ENCODE measurements at places on chromosomes 12 and 14.

DNA sequence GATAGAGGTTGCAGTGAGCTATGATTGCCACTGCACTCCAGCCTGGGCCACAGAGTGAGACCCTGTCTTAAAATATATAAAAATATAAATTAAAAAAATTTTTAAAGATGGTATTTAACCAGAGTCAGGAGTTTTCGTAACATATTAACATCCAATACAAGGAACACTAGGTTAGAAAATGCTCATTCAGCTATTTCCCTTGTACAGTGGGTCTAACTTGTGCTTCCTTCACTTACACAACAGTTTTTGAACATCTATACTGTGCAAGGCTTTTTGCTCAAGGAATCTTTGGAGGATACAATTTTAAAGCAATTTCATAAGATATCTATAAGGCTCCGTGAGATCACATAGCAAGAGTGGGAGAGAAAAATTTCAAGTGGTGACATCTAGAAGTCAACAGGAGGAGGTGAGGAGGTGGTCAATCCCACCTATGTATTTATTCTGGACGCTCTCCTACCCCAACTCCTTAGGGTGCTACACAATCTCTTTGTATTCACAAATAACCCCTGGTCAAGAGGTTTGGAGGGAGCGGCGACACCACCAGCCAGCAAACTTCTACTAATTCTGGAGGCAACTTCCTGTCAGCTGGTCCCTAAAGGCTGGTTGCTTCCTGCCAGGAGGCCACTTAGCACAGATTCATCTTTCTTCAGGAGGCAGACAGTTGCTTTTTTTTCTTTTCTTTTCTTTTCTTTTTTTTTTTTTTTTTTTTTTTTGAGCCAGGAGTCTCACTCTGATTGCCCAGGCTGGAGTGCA, 22.2 kb downstream of the DUSP16 start:
- no peak for DNase-seq

- DNase-seq: no peak
These were observed 8.5 kb downstream of the VASH1 start for GRCh38 chr14:76769636-76770292.

GRCh38 chr12:123634142-123634561, 523 bp downstream of the GTF2H3 start:
- DNase-seq: no peak

DNA sequence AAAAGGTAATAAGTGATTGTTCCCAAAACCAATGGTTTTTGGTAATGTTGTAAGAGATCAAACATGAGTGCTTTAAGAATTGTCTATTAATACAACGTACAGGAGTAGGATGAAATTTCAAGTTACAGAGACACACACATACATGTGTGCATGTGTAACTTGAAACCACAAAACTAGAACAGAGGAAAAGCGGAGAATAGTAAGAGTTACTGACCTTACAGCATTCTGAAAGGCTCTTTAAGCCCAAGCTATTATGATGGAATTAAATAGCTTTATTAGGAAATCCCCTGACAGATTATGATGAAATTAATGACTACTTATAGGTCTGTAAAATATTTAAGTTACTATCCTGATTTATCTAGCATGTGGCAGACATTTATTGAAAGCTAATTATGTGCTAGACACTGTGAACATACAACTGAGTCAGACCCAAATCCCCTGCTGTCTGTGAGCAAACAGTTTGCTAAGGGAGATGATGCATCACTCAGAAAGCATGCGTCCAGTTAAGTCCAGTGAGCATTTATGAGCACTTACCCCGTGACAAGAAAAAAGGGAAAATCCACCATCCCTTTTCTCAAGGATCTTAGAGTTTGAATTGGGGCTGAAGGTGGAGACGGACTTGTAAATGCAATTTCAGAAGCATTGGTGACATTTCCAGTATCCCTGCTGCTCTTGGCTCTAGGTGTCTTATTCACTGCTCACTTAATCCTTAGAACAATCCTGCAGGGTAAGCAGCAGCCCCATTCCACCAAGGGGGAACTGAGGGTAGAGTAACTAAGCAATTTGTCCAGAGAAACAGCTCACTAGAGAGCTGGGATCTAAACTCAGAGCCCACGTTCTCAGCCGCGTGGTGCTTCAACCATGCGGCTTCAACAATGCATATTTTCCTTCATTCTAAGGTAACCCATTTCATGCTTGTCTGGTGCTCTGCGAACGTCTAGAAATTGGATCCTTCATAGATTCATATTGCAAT, 117.4 kb downstream of the EML1 start:
- no peak for DNase-seq

DNA sequence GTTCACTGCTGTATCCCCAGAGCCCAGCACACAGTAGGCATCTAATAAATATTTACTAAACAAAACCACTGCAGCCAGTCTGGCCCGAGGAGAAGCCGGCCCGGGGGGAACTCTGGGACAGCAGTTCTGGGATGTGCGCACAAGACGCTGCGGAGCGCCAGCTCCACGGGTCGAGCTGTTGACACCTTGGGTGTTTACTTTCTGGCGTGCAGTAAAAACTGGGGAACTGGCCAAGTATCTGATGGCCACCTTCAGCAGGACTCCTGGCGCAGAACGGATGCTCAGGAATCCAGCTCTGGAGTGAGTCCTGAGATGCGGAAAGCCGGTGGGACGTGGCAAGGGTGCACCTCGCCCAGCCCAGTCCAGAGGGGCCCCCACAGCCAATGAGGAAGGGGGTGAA, 65.6 kb downstream of the NCOR2 start:
- no peak for DNase-seq

DNA sequence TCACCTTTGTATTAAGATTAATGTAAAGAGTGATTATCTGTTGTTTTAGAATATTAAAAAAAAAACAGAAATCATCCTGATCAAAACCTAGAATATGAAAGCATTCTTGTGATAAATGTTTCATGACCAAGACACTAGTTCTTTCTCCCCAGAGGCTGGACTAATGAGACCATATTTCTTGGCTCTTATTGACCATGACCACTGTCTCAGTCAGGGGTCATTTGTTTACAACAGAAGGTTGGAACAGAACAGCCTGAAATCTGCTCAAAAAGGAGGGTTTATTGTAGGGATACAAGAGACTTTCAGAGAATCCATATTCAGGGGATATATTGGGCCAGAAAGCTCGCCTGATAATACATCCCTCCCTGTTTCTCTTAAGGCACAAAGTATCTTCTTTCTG, 87.7 kb downstream of the TMEM30B start:
- no peak for DNase-seq

- DNase-seq: no peak
These were observed 303.5 kb downstream of the EGLN3 start for GRCh38 chr14:33647385-33647786.

DNA sequence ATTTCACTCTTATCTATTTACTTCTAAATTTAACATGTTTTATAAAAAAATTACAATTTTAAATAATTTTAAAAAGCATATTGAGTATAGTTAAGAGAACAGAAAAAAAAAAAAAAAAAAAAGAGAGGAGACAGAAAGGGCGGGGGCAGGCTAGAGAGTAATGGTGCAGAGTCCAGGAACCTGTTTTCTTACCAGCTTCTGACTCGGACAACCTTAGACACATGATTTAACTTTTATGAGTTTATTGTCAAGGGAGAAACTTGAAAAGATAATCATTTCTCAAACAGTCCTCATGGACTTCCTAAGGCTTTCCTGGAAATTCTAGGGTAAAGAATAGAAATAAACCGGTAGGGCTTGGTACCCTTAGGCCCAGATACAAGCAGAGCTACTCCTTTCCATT, 84.3 kb downstream of the RPS6KA5 start:
- DNase-seq: no peak

- no peak for DNase-seq
These were observed 992.7 kb upstream of the USP15 start for GRCh38 chr12:61267474-61267873.

DNA sequence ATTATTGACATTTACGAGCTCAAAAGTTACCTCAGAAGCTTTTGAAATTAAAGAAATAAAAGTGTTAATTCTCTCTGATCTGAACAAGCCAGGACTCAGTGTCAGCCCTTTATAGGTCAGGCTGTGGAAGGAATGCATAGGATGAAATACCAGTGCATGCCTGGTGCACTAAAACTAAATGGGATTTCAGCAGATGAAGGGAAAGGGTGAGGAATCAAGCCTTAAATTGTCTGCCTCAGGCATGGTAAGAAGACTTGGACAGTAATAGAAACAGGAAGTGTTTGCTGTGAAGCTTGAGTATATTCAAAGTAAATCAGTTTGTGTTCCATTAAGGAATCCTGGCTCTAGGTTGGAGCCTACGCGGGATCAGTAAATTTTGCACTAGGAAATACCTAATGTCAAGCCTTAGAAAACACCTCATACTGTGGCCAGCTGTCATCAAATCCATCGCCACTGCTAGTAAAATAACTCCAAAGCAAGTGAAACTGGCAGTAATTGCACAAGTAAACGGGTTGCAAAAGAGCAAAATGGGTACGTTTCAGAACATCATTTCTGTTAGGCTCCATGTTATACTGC, 76.3 kb downstream of the PDE3A start:
- DNase-seq: no peak

DNA sequence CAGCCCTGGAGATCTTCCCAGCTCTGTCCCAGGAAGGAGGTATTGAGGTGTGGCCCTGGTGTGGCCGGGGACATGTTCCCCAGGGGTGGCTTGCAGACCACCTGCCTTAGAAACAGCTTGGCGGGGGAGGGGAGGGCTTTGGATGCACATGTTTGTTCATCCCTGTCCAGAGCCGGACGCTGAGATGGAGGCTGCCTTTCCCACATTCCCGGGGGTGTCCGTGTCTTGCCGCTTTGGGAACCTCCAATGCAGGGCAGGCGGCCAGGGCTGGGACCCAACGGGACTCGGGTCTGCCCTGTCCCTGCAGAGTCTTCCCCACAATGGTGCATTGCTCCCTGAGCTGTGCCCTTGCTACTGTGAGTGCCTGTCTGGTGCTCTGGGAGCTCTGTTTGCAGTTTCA, 319.5 kb upstream of the SFSWAP start:
- DNase-seq: no peak

- no peak for DNase-seq
These were observed 144.0 kb downstream of the RAD51B start for GRCh38 chr14:67963545-67963944.

GRCh38 chr14:67559639-67560038, 26.5 kb downstream of the PLEKHH1 start:
- no peak for DNase-seq

GRCh38 chr12:102465762-102466560, 14.4 kb downstream of the IGF1 start:
- DNase-seq: no peak

DNA sequence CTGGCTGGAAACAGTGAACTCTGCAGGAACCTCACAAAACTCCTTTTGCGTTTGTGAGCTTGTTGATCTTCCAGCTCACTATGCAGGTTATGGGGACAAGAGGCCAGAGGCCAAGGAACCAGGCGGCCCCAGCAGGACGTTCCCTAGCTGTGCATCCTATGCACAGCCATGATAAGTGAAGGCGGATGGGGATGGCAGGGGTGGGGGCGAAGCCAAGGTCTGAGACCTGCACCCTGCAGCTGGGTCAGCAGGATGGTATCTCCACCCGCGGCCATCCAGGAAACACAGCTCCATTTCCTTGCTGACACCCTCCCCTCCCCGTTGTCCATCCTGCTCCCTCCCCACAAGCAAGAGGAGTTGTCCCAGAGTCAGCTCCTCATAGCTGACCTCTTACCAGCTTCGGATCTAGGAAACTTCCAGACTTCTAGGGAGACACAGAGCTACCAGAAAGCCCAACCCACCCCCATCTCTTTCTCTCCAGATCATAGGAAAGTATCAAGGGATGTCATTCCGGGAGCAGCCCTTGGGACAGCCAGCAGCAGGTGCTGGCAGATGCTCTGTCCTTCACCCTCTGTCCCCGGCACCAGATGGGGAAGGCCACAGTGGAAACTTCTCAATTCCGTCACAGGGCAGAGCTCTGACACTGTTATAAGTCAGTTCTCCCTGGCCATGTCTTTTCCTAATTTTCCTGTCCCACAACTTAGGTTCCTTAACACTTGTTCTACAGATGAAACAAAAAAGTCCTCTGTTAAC, 9.4 kb downstream of the ZBTB39 start:
- no peak for DNase-seq

- DNase-seq: peak; percentile 96
These were observed 450.0 kb downstream of the FOXG1 start for GRCh38 chr14:29216268-29217232.

GRCh38 chr14:88824314-88825077, at the start of gene TTC8:
Gene TTC8, plus strand, starts transcription at chr14:88824651. Its CDS starts 57 bp downstream, at chr14:88824708.
- DNase-seq: peak; percentile 84

All from NCI-H1436 (cell line).